ENCODE measurements at places on chromosomes 2 and 18. TPM values are rescaled to one million over a fixed set of nuclear protein-coding genes. Genes with fewer than 3 reads are reported as not detected.
A peak's percentile ranks its signal among the peaks of the same experiment; 100 is the strongest.

DNA sequence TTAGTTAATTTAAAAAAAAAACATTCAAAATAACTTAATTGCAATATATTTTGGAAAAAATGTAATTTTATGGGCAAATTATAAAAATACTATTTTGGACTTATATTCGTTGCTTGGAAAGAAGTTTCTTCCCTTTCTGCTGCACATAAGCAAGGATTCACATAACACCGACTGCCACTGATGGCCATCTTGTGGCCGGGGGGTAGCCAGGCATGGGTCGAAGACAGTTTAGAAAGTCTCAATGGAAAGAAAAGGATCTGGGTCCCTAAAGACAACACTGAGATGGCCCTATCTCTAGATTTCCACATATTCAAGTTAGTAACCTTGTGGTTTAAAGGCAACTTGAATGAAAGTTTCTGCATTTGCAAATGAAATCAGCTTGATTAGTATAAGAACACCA, 318.6 kb downstream of the AKAIN1 start:
- DNase-seq: no peak

GRCh38 chr2:185757356-185757755, 18.8 kb downstream of the FSIP2 start:
- DNase-seq: no peak

DNA sequence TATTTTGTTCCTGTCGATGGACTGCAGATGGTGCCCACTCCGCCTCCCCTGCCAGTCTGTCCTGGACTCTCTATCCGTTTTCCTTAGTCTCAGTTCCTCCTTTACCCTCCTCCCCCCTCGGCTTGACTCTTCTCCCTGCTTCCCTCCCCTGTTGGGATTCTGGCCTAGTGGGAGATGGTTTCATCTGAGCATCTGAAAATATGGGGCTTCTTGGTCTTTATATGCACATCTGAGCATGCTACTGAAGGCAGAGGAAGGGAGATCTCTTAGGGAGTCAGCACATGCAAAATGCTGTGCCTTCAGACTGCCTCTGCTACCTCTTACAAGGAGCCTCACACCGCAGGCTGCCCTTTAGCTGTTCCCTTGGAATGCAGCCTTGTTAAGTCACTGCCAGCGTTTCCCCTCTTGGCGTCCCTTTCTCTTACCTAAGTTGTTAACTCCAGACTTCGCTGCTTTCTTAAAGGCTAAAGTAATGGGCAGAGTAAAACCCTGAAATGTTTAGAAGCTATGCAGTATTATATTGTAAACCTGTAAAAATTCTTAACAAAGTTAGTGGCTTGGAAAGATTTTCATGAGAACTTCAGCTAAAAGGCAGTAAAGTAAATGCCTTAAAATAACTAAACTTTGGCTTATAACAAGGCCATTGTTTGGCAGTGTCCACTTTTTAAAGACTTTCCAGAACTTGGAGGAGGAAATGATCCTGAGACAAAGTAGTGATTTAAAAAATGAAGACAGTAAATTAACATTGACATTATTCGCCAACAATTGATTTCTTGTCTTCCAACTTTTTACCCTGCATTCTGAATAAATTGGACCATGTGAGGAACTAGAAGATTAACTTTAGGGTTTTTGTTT, 49.8 kb downstream of the LDLRAD4 start:
- no peak for DNase-seq

- no peak for DNase-seq
Observed at GRCh38 chr18:49096021-49096420, 145.3 kb upstream of the SMAD7 start.

- no peak for DNase-seq
Observed at GRCh38 chr2:237258116-237258515, 155.8 kb downstream of the COL6A3 start.

DNA sequence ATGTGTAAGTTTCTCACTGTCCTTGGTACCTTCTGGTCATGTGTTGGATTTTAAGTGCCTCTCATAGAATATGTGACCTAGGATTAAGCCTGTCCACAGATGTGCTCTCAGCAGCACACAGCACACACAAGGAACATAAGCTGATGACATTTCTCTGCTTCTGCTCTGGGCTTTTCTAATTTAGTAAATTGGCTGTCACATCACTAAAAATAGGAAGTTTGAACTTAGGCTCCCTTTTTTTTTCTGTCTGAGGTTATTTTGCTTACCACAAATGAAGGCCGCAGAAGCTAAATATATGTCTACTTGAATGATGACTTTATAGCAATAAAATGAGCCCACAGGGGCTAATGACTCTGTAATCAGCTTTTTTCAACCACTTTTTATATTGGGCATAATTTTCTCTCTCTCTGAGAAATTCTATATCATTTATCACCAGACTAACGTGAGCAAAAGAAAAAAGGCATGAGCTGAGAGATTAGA, 150.2 kb upstream of the KLHL14 start:
- no peak for DNase-seq

DNA sequence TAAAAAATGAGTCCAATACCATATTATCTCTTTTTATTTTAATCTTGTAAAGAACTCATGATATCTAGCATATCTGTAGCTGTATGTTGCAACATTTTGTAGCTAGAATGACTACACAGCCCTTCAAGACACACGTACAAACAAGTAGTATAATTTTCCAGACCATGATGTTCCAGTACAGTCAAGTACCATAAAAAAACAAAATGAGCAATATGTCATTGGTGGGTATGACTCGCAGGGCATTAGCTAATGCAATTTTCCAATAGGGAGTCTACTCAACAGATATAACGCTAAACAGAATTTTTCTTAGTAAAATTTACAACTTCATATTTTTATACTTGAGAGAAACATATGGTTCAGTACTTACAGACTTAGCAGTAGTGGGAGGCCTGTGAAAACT, 53.6 kb upstream of the UGP2 start:
- DNase-seq: no peak

DNA sequence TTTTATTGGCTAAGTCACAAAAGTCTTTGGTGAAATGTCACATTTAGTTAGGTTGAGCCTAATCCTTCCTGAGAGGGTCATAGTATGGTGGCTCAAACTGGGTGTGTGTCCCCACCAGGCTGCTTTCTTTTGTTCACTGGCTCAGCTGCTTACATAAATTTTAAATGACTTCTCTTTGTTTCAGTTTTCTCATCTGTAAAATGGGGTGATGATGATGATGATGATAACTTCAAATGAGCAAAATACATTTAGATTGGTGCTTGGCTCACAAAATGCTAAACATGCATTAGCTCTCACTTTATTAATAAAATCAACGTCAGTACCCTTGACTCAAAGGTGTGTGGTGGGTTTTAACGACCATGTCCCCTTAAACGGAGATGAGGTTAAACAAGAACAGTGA, 7.2 kb upstream of the TAF1B start:
- no peak for DNase-seq

DNA sequence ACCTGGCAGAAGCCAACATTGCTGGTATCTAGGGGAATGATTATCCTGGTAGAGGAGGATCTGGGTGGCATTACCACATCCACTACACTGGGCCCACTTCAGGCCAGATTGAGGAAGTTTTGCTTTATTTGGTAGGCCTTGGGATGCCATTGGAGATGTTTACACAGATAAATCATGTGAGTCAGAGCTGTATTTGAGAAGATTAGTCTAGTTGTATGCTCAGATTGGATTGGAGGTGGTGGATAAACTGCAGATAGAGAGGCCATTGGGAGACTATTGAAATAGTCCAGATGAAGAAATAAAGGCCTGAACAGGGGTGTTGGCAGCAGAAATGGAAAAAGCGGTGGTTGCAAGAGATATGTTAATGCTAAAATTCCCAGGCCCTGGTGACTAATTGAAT, 81.5 kb downstream of the EFEMP1 start:
- no peak for DNase-seq

DNA sequence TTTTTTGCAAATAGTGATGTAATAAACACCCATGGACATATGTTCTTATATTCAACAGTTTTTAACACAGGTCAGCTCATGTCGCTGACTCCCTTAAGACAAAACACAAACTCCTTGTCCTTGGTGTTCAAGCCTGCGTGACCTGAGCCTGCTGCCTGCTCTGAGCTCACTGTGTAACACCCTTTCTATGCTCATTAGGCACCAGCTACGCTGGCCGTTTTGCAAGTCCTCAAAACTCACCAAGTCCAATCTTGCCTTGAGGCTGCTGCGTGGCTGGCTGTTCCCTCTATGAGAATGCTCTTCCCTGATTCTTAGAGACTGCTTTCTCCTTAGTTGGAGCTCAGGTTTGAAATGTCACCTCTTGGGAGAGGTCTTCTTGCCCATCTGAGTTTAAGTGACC, 100.5 kb upstream of the GLI2 start:
- DNase-seq: no peak

DNA sequence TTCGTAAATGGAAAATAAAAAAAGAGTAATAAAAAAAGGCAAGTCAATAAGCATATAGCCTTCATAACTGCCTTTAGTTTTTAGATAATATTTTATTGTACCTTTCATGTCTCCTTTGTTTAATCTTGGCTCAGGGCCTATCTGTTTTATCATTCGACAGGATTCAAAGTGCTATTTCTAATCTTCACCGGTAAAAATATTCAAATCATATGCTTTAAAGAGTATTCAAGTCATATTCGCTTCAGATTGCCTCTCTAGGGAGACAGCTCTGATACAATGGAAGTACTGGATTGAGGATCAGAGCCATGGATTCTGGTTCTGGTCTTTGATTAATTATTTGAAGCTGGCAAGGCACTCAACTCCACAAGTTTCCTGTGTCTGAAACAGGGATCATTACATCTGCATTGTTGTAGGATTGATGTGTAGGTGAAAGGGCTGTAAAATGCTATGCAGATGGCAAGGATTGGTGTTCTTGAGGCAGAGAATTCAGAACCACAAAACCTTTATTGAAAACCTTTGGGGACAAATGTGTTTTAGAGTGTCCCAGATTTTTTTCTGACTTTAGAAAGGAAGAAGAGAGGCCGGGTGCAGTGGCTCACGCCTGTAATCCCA, 84.3 kb upstream of the RAPH1 start:
- no peak for DNase-seq

DNA sequence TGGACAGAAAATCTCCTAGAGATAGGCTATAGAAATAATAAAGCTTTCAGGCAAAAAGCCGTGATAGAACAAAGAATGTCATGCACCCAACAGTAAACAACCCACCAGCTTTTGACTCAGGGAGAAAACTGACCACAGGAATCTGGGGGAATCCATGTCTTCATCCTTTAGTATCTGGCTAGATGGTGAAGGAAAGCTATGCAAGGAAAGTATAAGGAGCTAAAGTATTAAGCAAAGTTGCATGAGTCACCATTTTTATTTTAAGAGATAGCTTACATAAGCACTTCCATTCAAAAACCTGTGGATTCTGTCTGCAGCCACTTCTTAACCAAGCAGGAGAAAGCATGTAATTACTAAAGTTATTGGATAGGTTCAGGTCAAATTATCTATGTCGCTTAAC, 363.8 kb downstream of the LRP1B start:
- DNase-seq: no peak

GRCh38 chr2:183195998-183196409, 71.8 kb downstream of the NUP35 start:
- no peak for DNase-seq

GRCh38 chr2:124267794-124268193, 242.7 kb downstream of the CNTNAP5 start:
- DNase-seq: no peak

GRCh38 chr2:9710311-9710710, 79.5 kb upstream of the YWHAQ start:
- no peak for DNase-seq

DNA sequence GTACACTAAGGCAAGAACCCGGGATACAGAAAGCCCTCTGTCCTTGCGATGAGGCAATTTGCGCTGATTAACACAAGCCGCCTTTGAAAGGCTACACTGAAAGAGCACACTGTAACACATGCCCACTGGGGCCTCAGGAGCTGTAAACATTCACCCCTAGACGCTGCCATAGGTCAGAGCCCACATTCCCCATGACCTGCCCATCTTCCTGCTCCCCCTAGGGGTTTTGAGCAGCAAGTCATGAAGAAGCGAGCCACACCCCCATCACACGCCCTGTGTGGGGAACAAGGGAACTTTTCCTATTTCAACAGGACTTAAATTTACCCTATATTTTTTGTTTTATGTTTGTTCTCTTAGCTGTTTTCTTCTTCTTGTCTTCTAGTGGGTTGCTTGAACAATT, 47.8 kb upstream of the SLC4A10 start:
- DNase-seq: no peak

- DNase-seq: no peak
Observed at GRCh38 chr18:12595571-12596255, 62.2 kb downstream of the SPIRE1 start.

- peak; percentile 89 for DNase-seq
Observed at GRCh38 chr18:37299471-37300304, 265.9 kb downstream of the CELF4 start.

DNA sequence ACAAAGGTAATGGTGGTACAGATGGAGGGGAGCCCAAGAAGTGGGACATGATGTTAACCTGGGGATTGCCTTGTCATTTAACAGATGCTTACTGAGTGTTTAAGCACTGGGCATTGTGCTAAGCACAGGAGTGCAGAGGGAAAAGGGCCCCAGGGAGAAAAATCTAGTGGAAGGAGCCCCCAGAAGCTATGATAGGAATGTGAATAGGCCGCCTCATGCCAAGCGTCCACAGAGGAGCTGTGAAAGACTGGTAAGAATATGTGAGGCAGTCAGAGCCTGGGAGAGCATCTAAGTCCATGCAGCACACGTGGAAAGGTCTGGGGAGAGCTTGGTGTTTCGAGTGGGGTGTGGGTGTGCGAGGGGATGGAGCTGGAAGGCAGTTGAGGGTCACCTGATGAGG, 5.5 kb downstream of the ZNF532 start:
- DNase-seq: no peak

DNA sequence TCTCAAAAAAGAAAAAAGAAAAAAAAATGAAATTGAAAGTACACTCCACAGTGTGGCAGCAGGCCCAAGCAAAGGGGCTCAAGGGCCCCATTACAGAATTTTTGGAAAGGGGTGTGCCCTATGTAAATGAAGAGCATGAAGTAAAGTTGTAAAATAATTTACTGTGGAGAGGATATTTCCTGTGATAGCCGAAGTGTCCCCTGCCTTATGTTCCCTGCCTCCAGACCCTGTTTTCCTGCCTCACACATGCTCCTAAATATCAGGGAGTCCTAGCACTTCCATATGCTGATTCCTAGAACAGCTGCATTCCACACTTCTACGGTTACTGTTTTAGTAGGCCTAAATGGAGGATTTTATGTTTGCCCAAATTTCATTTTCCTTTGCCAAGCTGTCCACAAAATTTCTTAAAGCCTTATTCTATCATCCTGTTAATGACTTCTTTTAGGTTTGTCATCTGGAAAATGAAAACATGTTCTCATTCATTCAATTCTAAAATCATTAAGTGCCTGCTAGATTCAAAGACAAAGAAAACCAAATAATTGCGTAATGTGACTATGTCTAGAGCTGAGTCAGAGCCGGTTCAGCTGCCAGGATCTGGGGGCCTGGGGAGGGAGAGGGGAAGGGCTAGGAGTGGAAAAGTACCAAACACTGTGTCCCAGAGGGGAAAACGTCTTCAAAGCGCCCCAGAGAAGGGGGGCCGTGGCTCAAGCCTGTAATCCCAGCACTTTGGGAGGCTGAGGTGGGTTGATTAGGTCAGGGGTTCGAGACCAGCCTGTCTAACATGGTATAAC, 25.9 kb upstream of the IMPA2 start:
- DNase-seq: peak; percentile 59

- DNase-seq: no peak
Observed at GRCh38 chr2:156434461-156435291, 1.5 kb upstream of the GPD2 start.

CABYR gene
- 0.86 TPM for total RNA-seq

C1QL2 gene
- total RNA-seq: not detected

ANKRD62 gene
- not detected for total RNA-seq

ITGB6 gene
- total RNA-seq: 0.77 TPM

MFSD2B gene
- 0.39 TPM for total RNA-seq
